ENCODE measurements at places on chromosomes 5 and 9.

GRCh38 chr5:180976518-180976917, 12.1 kb upstream of the BTNL3 start:
- DNase-seq = no peak

DNA sequence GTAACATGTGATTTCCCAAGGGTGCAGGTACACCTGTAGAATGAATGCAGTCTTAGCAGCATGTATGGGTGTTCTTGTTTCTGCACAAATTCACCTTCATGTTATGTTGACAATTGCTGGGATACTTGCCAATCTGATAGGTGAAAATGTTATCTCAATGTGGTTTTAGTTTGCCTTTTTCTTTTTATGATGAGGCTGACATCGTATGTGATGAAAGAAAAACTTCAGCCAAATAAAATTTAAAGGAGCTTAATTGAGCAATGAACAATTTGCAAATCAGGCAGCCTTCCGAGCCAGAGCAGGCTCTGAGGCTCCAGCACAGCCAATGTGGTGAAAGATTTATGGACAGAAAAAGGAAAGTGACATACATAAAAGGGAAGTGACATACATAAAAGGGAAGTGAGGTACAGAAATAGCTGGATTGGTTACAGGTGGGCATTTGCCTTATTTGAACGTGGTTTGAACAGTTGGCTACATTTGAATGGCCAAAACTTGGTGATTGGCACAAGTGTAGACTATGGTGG, 10.5 kb downstream of the TAL2 start:
- DNase-seq = no peak

DNA sequence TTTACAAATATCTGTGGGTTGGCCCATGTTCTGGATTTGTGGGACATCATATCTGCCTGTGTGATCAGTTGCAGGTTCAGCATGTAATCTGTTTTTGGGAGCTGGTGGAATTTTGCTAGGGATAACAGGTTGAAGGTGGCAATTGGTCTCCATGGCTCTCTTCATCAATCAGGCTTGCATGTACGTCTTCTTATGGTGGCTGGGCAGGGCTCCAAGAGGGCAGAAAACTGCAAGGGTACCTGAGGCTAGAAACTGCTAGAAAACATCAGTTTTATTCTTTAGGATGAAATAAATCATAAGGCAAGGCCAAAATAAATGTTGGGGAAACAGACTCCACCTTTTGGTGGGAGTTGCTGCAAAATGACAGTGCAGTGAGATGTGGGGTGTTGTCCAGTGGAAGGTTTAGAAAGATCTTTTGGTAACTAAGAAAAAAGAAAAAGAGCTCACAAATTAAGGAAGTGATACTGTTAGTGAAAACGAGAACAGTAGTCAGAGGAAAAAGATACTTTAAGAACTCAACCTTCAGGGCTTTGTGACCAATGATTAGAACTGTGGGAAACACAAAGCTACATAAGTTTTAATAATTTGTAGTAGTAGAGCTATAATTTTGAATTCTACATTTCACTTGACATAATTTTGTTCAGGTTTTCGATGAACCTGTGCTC, 300.7 kb upstream of the IZUMO3 start:
- DNase-seq = no peak

DNA sequence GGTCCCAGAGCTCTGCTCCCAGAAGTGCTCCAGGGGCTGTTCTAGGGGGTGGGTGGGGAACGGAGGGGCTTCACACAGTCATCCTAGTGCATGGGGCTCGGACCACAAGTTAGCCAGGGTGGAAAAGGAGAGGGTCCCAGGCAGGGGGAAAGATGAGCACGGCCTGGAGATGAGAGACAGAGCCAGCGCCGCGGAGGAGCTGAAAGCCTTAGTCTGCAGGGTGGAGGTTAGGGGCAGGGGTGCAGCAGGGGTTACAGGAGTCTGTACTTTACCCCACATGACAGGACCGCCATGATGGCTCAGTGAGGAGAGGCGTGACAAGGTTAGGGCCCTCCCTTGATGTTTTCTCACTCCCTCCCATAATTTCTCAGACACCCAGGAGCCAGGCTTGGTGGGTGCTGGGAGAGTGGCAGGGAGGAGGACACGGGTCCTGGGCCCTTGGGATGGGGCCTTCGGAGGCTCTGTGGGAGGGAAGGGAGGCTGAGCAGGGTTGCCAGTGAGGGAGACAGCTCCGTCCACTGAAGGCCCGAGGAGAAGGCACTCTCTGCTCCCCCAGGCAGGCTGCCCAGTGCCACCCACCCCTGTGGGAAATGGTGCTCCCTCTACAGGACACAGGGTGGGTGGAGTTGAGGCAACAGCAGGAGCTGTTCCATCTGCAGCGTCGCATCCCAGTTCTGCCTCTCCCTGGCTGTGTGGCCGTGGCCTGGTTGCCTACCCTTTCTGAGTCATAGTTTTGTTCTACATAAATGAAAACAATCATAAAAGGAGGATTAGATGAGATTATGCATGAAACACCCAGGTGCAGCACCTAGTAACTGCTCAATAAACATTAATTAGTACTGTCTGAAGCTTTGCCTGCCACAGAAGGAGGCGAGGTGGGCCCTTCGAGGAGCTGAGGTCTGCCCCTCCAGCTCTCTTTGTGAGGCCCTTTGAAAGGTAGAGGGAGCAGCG, 66.2 kb downstream of the NDST1 start:
- no peak for DNase-seq

- no peak for DNase-seq
These were observed 161.7 kb upstream of the RPS23 start for GRCh38 chr5:82439750-82440445.

DNA sequence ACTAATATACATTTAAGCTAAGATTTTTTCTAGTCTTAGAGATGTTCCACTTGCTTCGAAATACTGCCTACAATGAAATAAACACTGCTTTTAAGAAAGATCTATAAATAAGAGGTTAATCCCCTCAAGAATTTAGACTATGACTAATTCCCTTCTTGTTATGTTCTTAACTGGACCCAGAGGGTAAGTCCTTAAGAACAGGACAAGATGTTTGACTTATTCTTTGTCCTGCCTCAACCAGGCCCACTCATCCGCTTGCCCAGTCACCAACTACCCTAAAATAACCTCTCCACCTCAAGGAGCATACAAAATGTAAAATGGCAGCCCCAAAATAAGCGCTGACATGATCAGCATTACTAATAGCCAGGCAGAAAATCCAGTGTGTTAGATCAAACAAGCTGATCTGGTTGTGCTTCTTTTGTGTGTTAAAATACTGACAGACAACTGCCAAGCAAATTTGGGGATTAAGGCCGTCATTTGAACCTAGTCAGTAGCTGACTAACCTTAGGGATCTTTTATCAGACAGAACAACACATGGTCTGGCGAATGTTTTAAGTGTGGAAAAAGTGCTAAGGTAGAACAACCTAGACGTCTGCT, 93.7 kb upstream of the SMC5 start:
- DNase-seq = peak; percentile 49

- DNase-seq = no peak
These were observed 60.1 kb downstream of the GADD45G start for GRCh38 chr9:89664896-89665329.

GRCh38 chr5:143284521-143284920, 119.0 kb downstream of the NR3C1 start:
- DNase-seq = no peak

GRCh38 chr5:37323607-37324006, 47.3 kb downstream of the NUP155 start:
- DNase-seq = no peak

DNA sequence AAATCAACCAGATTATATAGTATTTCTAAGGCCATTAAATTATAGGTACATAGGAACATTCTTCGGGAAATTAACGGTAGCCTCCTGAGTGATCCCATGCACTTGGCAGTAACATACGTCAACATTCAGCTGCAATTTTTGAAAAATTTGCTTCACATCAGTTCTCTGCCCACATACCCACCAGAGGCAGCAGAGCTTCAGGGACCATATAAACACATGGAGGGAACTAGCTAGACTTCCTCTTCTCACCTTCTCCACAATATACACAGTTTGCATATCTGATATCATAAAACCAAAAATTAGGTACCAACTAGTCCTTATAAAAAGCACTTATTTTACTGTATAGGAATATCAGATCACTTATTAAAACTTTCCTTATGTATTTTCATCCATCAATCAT, 4.8 kb downstream of the PSIP1 start:
- DNase-seq = no peak

DNA sequence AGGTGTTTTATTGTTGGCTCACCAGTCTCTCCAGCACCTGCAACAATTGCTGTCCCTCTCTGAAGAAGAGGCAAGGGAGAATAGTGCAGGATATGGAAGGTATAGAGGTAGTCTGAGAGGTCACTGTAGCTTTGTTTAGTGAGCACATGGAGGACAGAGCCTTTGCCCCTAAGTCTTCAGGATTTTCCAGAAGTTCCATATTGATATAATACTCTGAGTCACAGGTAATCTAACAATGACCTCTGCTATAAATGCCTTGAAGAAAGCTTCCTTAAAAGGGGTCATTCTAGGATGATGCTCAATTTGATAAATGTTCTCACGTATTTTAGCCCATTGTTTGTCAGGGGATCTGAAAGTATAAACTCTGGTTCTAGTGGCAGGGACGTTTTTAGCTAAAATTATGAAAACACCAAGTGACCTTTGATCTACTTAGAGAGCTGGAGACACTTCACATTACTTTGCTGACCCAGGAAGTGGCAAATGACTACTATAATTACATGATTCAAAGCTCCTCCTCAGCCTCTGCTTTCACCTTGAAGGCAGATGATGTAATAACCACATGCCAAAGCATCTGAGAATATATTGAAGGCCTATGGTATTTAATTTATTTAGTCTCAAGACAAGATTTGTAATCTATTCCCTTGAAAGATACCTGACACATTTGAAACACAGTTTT, 366.9 kb upstream of the NUDT12 start:
- DNase-seq = no peak
